CD4-positive, alpha-beta T cell treated with Interleukin-15 for 1 hour (primary cell): ENCODE measurements at places on chromosomes 1 and 21.

GRCh38 chr1:164689672-164690511 is 130.9 kb downstream of the PBX1 start:
- DNase-seq, result no peak

- no peak for DNase-seq
These were observed 18.9 kb downstream of the FGGY start for GRCh38 chr1:59315529-59316463.

GRCh38 chr1:230073371-230074035 is 6.5 kb downstream of the GALNT2 start:
- DNase-seq, result no peak

- no peak for DNase-seq
These were observed 32.4 kb upstream of the CTTNBP2NL start for GRCh38 chr1:112363636-112364035.

DNA sequence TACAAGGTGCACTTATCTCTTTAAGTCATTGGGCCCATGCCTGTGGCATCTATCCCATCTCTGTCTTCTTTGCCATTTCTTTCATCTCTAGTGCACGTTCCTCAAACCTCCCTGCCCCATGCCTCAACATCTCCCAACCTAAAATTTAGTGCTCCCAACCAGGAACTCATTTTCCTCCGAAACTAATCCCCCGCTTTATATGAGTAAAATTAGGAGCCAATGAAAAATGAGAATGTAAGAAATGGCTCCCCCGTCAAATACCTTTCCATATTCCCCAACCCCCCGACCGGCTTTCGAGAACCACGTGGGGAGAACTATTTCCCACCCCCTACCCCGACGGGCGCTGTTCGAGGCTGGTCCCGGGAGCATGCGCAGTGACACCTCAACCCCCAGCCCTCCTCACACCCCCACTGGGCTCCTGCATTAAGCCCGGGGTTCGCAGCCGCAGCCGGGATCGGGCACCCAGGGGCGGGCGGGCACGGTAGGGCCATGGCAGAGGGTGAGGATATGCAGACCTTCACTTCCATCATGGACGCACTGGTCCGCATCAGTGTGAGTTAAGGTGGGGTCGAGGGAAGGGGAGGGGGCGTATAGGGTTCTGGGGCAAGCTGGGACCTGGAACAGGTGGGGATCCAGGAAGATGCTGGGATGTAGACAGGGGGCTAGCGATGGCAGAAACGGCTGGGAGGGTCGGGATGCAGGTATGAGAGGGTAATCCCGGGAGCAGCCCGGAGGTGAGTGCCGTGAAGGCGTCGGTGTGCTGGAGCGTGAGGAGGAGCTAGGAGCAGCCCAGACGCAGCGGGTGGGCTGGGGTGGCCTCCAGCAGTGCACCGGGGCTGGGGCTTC is at the start of gene TRIM46:
Gene TRIM46, plus strand, starts transcription at position 372 of the 846 bp plus-strand sequence. Its CDS starts 118 bp downstream, at position 490.
- peak; percentile 73 for DNase-seq

DNA sequence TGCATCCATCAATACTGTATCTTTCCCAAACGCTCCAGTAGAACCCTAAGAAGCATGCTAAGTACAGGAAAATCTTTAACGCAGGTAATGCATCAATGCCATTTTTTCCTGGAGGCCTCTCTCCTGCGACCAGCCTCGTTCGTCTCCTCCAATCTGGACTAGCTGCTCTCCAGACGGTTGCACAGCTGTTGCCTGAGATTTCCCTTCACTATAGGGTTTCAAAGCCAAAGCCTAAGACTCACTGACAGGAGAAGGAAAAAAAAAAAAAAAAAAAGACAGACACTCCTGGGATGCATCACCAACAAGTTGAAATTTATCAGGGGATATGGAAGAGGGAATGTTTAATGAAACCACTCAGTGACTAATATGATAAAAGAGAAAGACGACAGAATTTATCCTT is 93.0 kb downstream of the APP start:
- DNase-seq, result no peak

GRCh38 chr1:202067188-202067974 is 55.3 kb upstream of the GPR37L1 start:
- DNase-seq, result no peak

GRCh38 chr1:17611991-17612390 is 72.5 kb downstream of the ARHGEF10L start:
- no peak for DNase-seq

GRCh38 chr1:38476111-38476849 is 383.3 kb downstream of the RRAGC start:
- DNase-seq, result no peak

- DNase-seq, result no peak
These were observed 6.9 kb downstream of the ENO1 start for GRCh38 chr1:8871539-8871935.

DNA sequence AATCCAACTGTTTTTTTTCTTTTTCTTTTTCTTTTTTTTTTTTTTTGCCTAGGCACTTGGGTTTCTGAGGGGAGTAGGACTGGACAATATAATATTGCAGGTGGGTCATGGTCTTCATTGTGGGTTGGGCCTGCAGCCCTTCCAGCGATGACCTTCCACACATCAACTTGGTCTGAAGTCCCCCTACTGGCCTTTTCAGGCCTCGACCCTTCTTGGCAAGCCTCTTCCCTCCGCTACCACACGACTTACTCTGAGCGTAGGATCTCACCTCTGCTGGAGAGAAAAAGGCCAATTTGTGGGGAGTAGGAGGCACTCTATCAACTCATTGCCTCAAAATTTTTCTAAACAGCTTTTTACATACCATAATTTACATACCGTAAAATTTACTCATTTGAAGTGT is 51.1 kb upstream of the GRIK3 start:
- no peak for DNase-seq

GRCh38 chr1:115877511-115877910 is 36.6 kb upstream of the NHLH2 start:
- no peak for DNase-seq
